ENCODE measurements at places on chromosomes 1 and 21.

DNA sequence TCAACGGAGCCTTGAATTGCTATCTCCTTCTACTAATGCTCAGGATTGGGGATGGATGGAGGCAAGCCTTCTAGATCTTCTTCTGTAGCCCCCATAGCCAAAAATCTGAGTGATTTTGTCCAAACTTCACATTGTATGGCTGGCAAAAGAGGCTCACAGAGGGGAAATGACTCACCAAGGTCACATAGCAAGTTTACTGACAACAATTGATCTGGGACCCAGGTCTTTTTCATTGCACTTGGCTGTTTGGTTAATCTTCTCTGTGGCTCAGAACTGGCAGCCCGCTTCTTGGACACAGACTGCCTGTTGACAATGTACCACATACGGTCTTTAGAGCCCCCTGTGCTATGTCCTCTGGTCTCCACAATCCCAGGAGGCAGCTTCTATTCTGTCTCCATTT, 3.0 kb upstream of the LACTBL1 start:
- DNase-seq: no peak

DNA sequence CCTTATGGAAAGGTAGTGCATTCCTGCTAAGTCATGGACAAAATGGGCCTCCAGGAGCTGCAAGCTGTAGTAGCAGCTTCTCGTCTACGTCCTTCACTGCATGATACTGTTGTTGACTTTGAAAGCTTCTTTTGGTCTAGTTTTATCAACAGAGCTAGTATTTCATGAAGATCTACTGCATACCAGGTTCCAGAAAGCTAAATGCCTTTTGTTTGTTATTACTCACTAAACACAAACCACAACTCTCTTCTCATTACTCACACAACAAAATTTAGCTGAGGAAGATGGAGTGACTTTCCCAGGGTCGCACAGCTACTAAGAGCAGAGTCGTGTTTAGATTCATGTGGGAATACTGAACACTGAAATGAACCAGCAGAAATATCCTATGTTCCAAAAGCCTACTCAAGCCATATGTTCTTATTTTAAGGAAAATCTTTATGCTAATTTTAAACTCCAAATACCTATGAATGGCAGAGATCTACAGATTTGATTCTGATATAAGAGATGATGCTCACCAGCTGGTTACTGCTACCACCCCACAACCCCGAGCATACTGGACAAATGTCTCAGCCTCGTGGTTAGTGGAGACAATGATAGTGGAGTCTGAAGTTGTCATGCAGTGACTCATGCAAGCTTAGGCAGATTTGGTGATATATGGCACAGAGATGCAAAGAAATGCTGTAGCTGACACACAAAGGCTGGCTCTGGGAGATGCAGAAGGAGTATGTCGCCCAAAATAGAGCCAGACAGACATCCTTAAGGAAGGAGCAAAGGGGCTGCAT, 20.6 kb downstream of the PGBD2 start:
- no peak for DNase-seq

GRCh38 chr1:177116941-177117340, 47.6 kb downstream of the ASTN1 start:
- no peak for DNase-seq

DNA sequence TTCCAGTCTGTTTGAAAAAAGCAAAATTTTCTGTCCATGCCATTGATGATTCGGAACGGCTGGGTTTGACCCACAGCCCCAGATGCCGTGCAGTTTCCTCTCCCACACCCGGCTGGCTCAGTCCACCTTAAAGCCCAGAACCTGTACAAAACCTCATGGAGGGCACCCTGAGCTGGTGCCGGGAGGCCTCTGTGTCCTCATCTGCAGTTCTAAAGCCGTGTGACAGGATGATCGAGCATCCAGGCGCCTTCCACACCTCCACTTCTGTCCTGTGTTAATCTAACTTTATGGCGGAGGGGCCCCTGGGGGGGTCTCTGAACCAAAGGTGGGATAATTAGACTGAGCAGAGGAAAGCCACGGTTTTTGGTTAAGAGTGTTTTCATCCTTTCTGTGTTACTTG, 49.6 kb downstream of the SLC37A1 start:
- no peak for DNase-seq

DNA sequence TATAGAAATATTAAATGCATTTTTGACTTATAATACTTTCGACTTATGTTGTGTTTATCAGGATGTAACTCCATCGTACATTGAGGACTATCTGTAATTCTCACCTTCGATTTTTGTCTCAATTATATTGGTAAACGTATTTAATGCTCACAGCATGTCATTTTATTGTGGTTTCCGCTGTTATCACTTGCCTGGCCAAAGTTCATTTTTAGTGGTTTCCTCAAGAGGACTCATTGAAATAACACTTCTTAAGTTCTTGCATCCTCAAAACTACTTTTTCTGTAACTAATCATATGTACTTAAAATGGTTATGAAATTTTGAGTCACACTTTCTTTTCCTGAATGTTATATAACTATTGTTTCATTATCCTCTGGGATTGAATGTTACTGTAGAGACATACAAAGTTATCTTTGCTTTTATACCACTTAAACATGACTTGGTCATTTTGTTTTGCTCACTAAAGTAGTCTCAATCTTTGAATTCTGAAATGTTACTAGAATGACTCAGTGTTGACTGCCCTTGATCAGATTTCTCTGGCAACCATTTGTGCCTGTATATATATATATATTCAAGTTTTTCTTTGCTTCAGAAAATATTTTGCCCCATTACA, 289.6 kb upstream of the PROX1 start:
- no peak for DNase-seq

Data from T-helper 17 cell (primary cell).